Naive thymus-derived CD4-positive, alpha-beta T cell (primary cell): ENCODE measurements at places on chromosomes 2 and 18.

GRCh38 chr2:104656571-104657163 is 197.2 kb upstream of the POU3F3 start:
- no peak for DNase-seq

DNA sequence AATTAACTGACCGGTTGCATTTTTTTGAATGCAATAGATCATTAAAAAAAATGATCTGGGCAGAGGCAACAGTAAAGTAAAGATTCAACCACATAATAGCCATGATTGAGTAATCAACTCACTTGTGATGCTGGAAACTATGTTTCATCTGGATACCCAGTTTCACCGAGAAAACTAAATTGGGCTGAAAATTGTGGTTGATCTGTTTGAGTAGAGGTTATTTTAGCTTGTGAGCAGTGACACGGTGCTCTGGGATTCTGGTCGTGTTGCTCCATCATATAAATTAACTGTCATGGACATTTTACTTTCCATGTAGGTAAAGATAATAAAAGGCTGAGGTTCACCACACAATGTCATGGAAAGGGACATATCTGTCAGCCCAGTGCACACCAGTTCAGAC is 58.7 kb downstream of the CD226 start:
- DNase-seq = no peak

DNA sequence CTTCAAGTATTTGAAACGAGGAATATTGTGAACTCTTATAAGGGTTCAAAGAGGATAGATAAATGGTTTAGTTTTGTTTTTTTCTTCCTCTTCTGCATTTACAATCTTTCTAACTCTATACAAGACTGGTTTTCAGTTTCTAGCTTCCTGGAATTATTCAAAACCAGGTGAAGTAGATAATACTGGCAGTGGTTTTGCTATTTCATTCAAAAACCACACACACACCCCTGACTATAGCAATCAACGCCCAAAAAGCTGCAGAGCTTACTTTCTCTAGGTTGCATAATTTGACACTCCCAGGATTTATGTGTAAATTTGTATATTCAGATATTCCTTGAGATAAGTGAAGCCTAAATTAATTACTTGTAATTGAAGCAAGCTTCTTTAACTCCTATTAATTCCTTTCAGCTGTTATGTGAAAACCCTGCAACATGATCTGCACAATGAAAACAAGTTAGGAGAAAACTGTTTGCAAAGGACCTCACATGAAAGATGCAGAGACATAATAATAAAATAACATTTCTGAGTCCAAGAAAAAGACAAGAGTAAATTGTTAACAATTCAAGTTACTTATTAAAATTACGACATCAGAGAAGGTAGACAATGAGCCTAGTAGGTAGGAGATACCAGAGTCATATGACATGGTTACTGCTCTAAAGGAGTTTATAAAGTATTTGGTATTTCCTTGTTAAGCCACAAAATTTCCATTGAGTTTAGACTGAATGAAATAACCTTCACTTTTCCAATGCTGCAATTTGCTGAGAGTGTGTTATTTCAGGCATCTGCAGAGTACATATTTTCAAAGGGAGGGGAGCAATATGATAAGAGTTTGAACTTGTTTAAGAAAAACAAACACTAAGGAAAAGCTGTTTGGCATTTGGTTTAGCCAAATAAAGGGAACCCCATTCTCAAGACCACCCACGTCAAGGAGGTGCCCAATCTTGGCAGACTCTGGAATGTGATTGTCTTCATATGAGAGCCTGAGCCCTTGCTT is 1.6 kb upstream of the NFE2L2 start:
- no peak for DNase-seq

DNA sequence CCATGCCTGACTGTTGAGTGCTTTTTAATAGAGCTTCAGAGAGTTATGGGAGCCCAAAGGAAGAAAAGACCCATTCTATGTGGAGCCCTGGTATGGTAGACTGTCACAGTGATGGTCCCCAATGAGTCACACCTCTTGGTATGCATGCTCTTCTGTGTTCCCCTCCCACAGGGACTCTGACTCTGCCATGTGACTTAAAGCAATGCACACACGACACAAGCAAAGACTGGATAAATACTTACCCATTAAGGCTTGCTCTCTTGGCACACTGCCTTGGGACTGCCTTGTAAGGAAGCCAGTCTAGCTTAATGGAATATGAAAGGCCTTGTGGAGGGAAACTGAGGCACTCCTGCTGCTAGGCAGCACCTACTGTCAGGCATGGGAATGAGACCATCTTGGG is 16.7 kb upstream of the DTNB start:
- no peak for DNase-seq

DNA sequence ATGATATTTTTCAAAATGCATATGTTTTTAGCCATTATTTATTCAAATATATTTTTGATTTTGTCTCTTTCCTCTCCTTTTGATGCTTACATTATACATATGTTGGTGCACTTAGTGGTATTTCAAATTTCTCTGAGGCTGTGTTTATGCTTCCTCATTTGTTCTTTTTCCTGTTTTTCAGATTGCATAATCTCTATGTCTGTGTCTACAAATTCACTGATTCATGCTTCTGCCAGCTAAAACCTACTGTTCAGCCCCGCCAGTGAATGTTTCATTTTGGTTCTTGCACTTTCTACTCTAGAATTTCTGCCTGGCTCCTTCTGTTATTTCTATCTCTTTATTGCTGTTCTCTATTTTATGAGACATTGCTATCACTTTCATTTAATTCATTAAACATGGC is 951.7 kb upstream of the CNTNAP5 start:
- DNase-seq = no peak

GRCh38 chr2:193806088-193806774 is 1611.5 kb upstream of the TMEFF2 start:
- no peak for DNase-seq

- DNase-seq = no peak
Observed at GRCh38 chr2:60433018-60433596, 120.3 kb downstream of the BCL11A start.
